CD8-positive, alpha-beta memory T cell (primary cell): ENCODE measurements at places on chromosomes 5 and 9. TPM values are rescaled to one million over a fixed set of nuclear protein-coding genes. Genes with fewer than 3 reads are reported as not detected.

DNA sequence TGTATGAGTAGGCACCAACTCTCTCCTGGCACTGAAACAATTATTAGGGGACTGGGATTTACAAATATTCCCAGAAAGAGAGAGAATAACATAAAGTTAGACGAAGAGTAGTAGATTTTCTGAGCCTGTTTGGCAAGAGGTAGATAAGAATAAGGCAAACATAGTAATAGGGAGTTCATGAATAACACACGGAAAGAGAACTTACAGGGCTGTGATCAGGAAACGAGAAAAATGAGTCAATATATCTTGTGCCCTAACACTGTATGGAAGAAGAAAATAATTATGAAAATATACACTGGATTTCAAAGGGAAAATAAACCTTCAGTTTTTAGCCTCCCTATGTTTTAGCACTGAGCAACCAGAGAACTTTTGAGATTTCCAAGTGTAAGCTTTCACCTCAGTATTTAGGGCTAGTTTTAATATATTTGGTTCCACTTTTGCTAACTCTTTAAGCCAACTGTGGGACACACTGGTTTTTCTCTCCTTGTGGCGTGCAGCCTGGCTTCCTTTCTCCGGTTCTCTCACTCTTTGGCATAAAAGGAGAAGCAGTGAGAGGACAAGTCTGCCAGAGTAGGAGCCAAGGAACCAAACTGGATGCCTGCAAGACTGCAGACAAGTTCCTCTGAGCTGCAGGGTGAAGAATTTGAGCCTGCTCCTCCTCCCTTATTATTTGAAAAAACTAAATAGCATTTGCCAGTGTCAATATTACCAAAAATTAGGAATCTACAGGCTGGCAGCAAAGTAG is 6.6 kb upstream of the KCNN2 start:
- no peaks in the 10 kb centered on the region for H3K36me3 ChIP-seq
- no peaks in the 10 kb centered on the region for H3K4me1 ChIP-seq
- no peak for DNase-seq
- no peak overlapping the region for H3K27ac ChIP-seq

GRCh38 chr9:74496819-74497747 is at the start of gene RORB:
Gene RORB (plus strand): TSS chr9:74497335. CDS start chr9:74497977, 642 bp downstream.
- H3K27me3 ChIP-seq, result peaks cover 22% of the 10 kb centered on the region
- peaks cover 3% of the 10 kb centered on the region for H3K4me1 ChIP-seq
- peak; percentile 49 for DNase-seq
- H3K36me3 ChIP-seq, result no peaks in the 10 kb centered on the region
- H3K27ac ChIP-seq, result no peak within 1 kb of the TSS
- H3K4me3 ChIP-seq, result peak within 1 kb of the TSS; percentile 62

GRCh38 chr5:136199408-136199807 is 6.4 kb upstream of the SMIM32 start:
- H3K4me1 ChIP-seq, result no peaks in the 10 kb centered on the region
- DNase-seq, result no peak
- no peak overlapping the region for H3K27ac ChIP-seq
- no peak overlapping the region for H3K4me3 ChIP-seq
- H3K36me3 ChIP-seq, result no peaks in the 10 kb centered on the region
- no peaks in the 10 kb centered on the region for H3K27me3 ChIP-seq

- no peaks in the 10 kb centered on the region for H3K36me3 ChIP-seq
- H3K4me1 ChIP-seq, result no peaks in the 10 kb centered on the region
- no peak for DNase-seq
- no peak overlapping the region for H3K27ac ChIP-seq
Measured at GRCh38 chr5:2524620-2525019, 226.9 kb downstream of the IRX2 start.

- no peaks in the 10 kb centered on the region for H3K27me3 ChIP-seq
- H3K4me1 ChIP-seq, result no peaks in the 10 kb centered on the region
- peak overlapping the region; percentile 1 for H3K27ac ChIP-seq
- no peak overlapping the region for H3K4me3 ChIP-seq
- DNase-seq, result no peak
Measured at GRCh38 chr5:57067597-57067924, 106.3 kb upstream of the GPBP1 start.

- H3K4me3 ChIP-seq, result peak overlapping the region; percentile 67
- peak overlapping the region; percentile 76 for H3K27ac ChIP-seq
- no peaks in the 10 kb centered on the region for H3K36me3 ChIP-seq
- no peaks in the 10 kb centered on the region for H3K4me1 ChIP-seq
- H3K27me3 ChIP-seq, result peaks cover 4% of the 10 kb centered on the region
- DNase-seq, result peak; percentile 47
Measured at GRCh38 chr9:129175825-129176633, 2.0 kb downstream of the IER5L start.

DNA sequence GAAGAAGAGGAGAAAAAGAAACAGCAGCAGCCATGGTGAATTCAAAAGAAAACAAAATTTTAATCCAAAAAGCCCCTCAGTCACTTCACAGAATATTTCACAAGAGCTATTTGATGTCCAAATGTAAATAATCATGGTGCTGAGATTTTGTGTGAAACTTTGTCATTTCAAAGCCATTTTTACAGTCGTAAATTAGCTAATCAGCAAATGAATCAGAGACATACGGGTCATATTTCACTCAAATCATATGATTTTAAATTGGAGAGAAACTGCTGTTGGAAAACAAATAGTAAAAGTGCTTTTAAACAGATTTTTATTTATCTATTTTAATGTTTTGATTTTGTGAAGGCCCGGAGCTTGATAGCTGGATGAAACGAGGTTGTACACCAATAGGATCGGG is 101.4 kb upstream of the SMIM23 start:
- H3K27me3 ChIP-seq, result no peaks in the 10 kb centered on the region
- no peak overlapping the region for H3K27ac ChIP-seq
- no peaks in the 10 kb centered on the region for H3K36me3 ChIP-seq
- no peak overlapping the region for H3K4me3 ChIP-seq

GRCh38 chr5:77087484-77088261 is 588 bp upstream of the ZBED3 start:
- H3K4me3 ChIP-seq, result peak overlapping the region; percentile 46
- no peaks in the 10 kb centered on the region for H3K27me3 ChIP-seq
- no peak overlapping the region for H3K27ac ChIP-seq

- H3K27me3 ChIP-seq, result peaks cover 51% of the 10 kb centered on the region
- H3K4me3 ChIP-seq, result no peak overlapping the region
- H3K36me3 ChIP-seq, result no peaks in the 10 kb centered on the region
- H3K4me1 ChIP-seq, result peaks cover 9% of the 10 kb centered on the region
- no peak overlapping the region for H3K27ac ChIP-seq
Measured at GRCh38 chr5:173234129-173234790, 746 bp downstream of the NKX2-5 start.

ABCA1 gene
- total RNA-seq, result 0.83 TPM

ANKRD31 gene
- total RNA-seq, result 0.66 TPM
